ENCODE measurements at places on chromosomes 1 and 21.
A peak's percentile ranks its signal among the peaks of the same experiment; 100 is the strongest.

GRCh38 chr1:23908453-23909341 lies 4.5 kb downstream of the CNR2 start:
- DNase-seq, result no peak

- DNase-seq, result no peak
Observed at GRCh38 chr1:154573168-154573510, 5.6 kb downstream of the CHRNB2 start.

DNA sequence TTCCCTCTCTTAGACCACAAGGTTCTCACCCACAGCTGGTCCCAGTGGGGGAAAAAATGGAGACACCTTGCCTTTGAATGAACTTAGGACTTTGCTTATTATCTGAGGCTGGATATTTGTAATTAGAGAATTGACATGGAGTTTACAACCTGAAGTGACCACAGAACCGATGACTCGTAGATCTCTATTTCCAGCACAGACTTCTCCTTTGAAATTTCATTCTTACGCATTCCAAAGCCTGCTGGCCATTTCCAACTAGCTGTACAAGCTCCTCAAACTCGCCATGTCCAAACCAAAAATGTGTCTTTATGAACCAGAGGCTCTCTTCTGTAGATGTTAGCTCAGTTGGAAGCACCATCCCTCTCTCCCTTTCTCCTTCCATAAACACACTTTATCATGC lies 12.0 kb downstream of the RAB7B start:
- no peak for DNase-seq

GRCh38 chr21:42158846-42159245 lies 60.1 kb upstream of the ABCG1 start:
- DNase-seq, result no peak

DNA sequence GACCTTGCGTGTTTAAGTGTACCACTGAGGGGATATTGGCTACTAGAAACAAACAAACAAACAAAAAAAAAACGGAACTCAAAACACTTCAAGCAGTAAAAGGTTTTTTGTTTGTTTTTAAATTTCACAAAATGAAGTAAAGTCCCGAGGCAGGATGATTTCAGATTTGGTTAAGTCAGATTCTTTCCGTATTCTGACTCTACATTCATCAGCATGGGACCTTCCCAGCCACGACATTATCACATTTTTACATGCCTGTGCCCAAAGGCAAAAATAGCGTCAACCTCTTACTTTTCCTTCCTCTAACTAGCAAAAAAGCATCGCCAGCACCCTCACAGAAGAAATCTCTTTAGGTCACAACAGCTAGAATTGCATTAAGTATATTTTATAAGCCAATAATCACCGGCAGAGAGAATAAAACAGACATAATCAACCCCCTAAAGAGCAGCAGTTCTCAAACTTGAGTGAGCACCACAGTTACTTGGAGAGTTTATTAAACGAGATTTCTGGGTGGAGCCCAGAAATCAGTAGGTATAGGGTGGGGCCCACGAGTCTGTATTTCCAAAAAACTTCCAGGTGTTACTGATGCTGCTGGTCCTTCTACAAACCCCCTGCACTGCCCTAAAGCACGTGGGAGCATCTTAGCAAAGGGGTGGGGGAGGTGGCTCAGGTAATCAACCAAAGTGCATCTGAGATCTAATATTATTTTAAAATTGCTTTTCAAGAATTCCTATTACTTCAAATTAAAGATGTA lies 227.6 kb downstream of the RGS7 start:
- no peak for DNase-seq

GRCh38 chr1:35924838-35925237 lies 6.1 kb upstream of the AGO3 start:
- DNase-seq, result no peak

DNA sequence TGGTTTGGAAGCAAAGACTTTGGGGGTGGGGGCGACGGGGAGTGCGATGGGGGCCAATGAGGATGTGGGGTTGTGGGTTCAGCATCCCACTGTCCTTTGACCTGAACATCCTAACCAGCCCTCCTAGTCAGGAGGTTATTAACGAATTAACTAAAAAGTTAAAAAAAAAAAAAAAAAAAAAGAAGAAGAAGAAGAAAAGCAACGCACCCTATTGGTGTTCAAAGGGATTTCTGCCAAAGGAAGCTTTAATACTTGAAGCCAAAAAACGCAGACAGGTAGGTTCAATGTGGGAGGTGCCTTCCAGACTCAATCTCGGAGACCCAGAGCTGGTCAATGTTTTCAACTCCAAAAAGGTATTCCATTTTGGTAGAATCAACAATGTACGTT lies 2.2 kb downstream of the CLIC6 start:
- no peak for DNase-seq

DNA sequence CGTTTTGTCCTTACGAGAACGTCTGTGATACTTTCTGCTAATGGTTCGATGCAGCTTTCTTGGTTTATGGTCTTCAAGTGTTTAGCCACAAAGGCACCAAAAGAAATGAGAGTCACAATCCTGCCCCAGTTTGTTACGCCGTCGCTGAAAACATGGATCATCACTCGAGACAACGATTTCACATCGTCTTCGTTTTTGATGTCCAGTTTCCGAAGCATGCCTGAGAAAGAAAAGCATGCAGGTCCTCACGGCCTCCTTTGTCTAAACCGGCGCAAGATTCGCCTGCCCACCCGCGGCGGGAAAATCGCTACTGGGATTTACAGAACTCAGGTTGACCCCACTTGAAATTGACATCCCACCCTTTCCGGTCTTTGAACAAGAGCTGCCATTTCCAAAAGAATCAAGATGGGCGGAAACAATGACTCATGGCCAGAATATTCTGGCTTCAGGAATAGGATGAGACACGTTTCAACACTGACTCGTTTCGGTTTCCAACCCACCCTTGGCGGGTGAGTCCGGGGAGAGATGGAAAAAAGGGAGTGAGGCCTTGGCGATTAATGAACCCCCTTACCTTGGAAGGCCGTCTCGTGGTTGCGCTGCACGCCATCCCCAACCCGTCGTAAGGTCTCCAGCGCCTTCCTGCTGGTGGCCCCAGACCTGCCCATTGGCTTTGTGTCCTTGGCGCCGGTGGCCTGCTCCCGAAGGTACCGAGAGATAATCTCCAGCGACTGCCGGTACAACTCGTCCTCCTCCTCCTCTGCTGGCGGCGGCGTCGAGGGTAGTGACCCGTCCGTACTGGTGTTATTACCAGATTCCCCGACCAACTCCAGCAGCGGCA lies 919 bp downstream of the MCL1 start:
- DNase-seq, result no peak

GRCh38 chr1:238221738-238222137 lies 331.0 kb upstream of the ZP4 start:
- DNase-seq, result no peak

DNA sequence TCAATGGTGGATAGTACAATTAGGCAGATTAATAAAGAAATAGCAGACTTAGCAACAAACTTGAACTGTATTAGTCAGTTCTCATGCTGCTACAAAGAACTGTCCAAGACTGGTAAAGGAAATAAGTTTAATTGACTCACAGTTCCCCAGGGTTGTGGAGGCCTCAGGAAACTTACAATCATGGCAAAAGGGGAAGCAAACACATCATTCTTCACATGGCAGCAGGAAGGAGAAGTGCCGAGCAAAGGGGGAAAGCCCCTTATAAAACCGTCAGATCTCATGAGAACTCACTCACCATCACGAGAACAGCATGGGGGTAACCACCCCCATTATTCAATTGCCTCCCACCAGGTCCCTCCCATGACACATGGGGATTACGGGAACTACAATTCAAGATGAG lies 27.1 kb upstream of the PDE4B start:
- no peak for DNase-seq

- no peak for DNase-seq
Observed at GRCh38 chr1:201468501-201468843, 516 bp downstream of the PHLDA3 start.

DNA sequence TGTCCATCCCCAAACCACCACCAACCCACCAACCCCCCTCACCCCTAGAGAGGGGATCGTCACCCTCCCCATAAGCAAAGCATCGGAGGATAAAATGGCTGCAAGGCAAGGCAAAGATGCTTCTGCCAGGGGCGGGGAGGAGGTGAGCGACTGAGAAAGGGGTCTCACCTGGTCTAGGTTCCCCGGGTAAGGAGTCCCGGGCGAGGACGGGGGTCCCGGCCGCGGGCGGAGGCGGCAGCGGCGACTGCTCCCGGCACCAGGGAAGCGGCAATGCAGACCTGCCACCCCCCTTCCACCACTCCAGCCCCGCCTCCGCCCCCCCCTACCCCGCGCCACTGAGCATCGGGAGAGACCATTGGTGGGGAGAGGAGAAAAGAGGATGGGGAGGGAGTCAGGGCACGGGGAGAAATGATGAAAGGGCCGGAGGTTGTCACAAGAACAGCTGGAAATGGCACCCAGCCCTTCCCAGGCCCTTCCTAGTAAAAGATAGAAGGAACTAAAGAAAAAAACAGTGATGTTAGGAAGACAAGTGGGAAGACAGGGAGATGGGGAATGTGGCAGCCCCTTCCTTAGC lies at the start of gene SV2A:
Gene SV2A (minus strand): TSS at position 274 of the 574 bp plus-strand sequence. CDS start 4,004 bp downstream, outside the sequence.
- peak; percentile 62 for DNase-seq

DNA sequence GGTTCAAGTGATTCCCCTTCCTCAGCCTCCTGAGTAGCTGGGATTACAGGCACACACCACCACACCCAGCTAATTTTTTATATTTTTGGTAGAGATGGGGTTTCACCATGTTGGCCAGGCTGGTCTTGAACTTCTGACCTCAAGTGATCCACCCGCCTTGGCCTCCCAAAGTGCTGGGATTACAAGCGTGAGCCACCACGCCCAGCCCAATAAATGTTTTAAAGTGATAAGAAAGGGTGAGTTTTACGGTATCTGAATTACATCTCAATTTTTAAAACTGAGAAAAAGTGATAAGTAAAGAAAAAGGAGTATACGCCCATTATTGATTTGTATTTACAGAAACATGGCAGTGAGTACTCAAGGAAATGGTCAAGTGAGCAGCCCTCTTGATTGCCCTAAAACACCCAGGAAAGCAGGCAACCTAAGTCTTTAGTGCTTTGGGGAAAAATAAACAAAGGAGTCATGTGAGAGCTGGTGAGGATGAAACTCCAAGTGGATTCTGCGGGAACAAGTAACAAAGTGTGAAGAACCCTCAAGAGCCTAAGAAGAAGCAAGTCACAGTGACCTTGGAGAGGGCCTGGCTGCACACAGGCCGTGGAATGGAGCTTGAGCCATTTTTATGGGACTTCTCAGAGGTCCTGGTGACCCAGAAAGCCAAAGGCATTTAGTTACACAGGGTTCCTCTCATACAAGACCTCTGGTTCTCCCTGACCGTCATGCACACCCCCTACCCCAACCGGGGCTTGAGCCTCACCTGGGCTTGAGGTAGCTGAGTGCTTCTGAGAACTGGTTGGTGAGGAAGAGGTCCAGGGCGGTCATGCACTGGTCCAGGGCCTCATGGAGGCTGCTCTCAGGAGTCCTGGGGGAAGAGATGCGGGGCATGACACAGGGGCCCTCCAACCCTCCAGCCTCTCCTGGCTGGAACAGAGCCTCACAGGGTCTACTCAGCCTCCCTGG lies 9.1 kb downstream of the TTC39A start:
- DNase-seq, result no peak

- no peak for DNase-seq
Observed at GRCh38 chr1:203534526-203534925, 40.6 kb downstream of the OPTC start.

DNA sequence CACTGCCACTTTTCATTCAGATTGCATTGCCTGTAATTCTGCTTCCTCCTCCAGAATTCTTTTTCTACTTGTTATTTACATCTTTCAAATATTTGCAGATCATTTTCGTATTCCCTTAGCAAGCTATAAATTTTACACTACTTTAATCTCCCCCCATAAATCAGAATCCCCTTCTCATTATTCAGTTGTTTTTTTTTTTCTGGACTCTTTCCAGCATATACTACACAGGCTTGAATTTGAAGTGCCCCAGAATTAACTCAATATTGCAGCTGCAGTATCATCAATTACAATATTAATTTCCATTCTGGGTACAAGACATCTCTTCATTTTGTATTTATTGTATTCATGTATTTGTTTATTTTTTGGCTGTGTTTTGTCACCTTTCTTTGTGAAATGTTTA lies 1494.3 kb downstream of the AMY1C start:
- no peak for DNase-seq

- DNase-seq, result no peak
Observed at GRCh38 chr1:208885060-208885459, 640.9 kb upstream of the PLXNA2 start.

DNA sequence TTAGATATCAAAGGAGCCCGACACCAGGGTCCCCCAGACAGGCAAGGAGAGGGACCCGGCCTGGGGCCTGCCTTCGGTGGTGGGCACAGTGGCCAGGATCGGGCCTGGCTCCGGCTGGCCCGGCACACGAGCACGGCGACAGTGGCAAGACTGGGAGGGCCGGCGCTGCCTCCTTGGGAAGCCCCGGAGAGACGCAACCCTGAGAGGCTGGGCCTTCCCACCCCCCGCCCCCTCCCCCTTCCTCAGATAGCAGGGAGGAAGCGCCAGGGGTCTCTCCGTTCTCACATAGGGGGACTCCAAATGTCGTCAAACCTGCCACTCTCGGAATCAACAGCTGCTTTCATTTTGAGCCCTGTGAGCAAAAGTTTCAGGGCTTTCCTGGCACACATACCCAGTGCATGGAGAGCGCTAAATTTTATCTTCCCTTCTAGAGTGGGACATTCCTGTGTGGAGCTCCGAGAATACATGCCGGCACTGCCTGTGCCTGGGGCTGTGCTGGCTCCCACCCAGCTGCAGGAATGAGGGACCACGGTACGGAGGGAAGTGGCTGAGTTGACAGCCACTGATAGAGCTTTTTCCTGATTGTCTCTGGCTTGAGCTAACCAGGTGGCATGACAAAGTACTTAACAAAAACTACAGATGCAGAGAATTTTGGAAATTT lies 62.4 kb downstream of the CD247 start:
- no peak for DNase-seq

GRCh38 chr21:45341779-45342178 lies 54.1 kb upstream of the POFUT2 start:
- no peak for DNase-seq

GRCh38 chr21:42476388-42477331 lies 19.4 kb downstream of the RSPH1 start:
- DNase-seq, result no peak

- no peak for DNase-seq
Observed at GRCh38 chr1:215719552-215719951, 152.4 kb downstream of the KCTD3 start.

DNA sequence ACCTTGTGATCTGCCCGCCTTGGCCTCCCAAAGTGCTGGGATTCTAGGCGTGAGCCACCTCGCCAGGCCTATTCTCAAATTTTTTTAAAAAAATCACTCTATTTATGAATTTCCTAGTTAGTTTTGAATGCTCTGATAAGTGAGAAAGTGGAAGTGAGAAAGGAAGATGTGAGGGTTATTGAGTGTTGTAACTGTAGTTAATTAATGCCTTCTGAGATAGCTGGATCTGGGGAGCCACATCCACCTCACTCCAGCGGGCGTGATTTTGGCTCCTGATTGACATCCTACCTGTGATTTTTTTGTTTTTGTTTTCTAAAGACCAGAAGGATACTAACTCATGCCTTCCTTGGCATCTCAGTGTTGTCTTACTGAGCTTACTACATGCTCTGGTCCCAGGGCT lies 65.6 kb downstream of the ST3GAL3 start:
- DNase-seq, result no peak

DNA sequence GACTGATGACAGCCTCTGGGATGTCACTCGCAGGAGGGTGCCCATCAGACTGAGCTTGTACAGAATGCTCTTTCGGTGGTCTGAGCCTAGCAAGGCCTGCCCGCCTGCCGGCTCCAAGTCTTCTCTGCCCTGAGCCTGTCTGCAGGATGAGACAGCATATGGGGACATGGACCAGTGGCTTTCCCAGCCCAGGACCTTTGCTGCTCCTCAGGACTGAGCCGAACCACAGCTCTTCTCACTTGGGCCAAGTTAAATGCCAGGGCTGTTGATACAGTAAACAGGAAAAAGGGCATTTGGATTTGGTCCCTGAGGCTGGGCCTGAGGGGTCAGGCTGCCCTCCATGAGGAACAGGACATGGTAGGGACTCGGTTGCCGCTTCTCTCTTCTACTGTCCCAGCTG lies 64.3 kb upstream of the EPS8L3 start:
- no peak for DNase-seq

Measured in hypothalamus (tissue), 51 donors.